ENCODE measurements at places on chromosomes 13 and 19.

- DNase-seq: no peak
Measured at GRCh38 chr13:74747186-74747955, 613.2 kb upstream of the KLF12 start.

- peak; percentile 62 for DNase-seq
Measured at GRCh38 chr19:49212016-49212701, 54.6 kb downstream of the TRPM4 start.

DNA sequence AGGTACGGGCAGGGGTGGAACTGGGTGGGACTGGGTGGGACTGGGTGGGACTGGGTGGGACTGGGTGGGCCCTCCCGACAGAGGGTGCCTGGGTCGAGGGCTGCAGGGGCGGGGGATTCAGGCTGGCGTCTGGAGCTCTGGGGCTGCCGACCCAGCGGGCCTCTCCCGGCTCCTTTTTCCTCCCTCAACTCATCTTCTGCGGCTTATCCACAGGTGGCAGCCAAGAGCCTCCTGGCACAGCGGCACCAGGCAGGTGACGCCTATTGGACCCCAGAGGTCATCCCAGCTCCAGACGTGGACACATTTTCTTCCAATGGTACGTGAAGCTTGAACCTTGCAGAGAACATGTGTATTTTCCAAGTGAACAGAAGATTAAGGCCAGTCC is 533 bp downstream of the ZNF544 start:
- DNase-seq: no peak

GRCh38 chr19:9727644-9728043 is 40.9 kb downstream of the ZNF846 start:
- no peak for DNase-seq

DNA sequence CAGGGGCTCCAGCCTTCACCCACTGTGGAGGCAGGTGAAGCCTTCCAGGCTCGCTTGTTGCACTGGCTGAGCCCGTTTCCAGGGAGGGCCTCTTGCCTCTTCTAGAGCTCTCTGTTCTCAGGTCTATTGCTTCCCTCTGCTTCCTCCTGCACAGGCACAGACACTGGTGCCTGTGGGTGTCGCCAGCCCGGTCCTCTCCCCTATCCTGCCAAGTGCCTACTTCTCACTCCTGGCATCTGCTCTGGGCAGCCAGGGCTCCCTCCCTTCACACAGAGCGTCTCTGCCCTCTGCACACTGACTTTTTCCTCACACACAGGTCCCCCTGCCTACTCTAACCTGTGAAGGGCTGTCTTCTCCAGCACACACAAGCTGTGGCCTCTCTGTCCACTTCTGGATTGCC is 60.3 kb downstream of the SLC7A9 start:
- no peak for DNase-seq

DNA sequence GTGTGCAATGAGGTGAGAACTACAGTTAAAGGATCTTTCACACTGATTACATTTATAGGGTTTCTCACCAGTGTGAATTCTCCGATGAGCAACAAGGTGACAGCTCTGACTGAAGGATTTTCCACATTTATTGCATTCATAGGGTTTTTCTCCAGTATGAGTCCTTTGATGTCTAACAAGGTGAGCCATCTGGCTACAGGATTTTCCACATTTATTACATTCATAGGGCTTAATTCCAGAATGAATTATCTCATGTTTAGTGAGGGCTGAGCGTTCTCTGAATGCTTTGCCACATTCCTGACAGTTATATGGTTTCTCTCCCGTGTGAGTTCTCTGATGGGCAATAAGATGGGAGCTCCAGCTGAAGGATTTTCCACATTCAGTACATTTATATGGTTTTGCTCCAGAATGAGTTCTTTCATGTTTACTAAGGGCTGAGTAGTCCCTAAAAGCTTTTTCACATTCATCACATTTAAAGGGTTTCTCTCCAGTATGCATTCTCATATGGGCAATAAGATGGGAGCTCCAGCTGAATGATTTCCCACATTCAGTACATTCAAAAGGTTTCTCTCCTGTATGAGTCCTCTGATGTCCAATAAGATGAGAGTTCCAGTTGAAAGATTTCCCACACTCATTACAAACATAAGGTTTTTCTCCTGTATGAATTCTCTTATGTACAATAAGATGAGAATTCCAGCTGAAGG is 4.4 kb upstream of the C19orf18 start:
- no peak for DNase-seq

DNA sequence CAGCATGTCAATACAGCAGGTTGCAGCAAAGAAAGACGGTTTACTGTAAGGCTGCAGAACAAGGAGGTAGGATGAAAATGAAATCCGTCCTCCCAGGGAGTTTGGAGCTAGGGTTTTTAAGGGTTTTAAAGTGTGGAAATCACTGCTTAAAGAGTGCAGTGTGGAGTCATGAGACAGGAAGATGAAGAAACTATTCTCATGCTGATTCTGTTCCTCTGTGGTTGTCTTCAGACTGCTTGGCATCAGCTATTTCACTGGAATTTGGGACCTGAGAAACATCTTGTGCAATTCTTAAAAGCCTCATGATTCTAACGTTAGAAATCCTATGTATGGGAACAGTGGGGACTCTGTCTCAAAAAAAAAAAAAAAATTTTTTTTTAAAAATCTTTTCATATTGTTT is 11.4 kb downstream of the ZNF331 start:
- DNase-seq: peak; percentile 27

GRCh38 chr13:48224701-48225100 is 8.3 kb upstream of the ITM2B start:
- DNase-seq: no peak

DNA sequence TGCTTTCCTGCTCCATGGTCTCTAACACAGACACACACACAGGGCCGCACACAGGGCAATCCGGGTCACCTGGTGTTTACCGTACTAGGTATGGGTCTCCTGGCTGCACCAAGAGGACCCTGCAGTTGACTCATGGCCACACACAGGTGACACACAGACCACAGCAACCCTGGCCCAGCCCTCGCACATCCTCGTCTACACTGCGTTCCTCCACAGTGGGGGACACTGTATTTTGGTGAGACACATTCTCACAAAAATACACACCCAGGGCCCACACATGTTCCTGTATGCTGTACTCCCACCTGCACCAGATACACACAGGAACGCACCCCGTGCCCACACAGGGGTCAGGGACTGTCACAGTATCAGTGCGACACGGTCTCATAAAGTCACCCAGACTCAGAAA is 12.8 kb downstream of the PDE4A start:
- no peak for DNase-seq

DNA sequence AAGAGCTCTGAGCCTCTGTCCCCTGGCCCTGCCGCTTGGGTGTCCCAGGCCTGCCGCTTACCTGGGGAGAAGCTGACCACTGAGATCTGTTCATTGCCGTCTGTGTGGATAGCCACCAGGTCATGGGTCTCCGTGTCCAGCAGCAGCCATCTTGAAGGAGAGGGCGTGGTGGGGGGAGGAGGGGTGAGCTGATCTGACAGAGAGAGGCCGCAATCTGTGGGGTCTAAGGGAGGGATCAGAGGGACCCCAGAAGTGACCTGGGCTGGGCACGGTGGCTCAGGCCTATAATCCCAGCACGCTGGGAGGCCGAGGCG is 14.6 kb upstream of the GPR4 start:
- no peak for DNase-seq

DNA sequence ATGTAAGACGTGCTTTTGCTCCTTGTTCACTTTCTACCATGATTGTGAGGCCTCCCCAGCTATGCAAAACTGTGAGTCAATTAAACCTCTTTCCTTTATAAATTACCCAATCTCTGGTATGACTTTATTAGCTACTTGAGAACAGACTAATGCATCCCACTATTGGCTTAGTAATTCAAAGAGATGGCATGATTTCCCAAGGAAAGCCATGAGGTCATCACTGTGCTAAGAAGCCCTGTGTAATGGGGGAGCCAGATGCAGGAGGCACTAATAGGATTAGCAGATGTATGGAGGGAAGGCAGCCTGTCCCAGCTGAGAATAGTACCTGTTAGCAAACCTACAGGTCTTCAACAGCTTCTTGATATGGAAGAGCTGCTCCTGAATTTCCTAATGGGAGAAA is 38.1 kb downstream of the RUBCNL start:
- DNase-seq: no peak

- no peak for DNase-seq
Measured at GRCh38 chr13:33051632-33052031, 35.4 kb downstream of the KL start.

GRCh38 chr13:94595001-94595949 is 677 bp downstream of the TGDS start:
- peak; percentile 28 for DNase-seq

DNA sequence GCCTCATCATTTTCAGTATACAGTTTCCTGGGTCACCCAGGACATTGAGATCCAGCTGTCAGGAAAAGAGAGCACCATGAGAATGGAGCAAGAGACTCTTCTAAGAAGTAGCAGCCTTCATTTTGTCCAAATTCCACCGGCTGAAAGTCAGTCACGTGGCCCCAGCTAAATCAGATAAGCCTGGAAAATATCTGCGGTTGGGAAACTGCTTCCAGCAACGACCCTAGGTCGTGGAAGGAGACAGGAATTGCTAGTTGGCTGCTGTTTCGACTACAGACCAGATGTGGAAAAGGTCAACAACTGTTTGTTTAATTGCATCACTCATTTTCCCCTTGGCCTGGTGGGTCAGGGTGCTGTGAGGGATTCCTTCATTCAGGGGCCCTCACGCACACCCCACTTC is 107.0 kb downstream of the ZNF536 start:
- DNase-seq: no peak

- DNase-seq: no peak
Measured at GRCh38 chr13:20441879-20442278, 83.8 kb downstream of the CRYL1 start.

DNA sequence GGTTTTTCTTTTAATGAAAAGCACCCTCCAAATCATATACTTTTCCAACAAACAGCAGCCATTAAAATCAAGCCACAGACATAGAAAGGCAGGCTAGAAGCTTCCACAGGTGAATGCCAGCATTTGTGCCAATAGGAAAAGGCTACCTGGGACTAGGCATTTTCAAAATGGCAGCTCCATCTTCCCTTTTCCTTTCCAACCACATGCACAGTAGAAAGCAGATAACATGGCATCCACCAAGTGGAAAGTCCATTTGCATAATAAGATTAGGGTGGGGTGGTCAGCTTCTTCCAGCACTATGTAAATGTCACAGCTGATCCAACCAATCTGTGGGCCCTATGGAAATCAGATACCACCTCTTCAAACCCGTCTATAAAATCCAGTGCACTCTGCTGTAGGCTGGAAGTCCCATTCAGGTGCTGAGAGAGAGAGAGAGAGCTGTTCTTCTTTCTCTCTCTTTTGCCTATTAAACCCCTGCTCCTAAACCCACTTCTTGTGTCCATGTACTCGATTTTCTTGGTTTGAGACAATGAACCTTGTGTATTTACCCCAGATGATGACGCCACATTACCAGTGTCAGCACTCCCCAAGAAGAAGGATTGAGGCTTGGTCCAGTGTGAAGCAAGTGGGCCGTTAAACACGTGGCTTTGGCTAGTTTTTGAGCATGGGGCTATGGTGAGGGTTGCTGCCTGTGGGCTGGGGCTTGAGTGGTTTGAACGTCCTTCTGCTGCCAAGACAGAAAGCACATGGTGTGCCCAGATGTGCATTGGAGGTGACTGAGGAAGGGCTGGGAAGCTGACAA is 24.2 kb upstream of the IGFL1 start:
- DNase-seq: no peak

DNA sequence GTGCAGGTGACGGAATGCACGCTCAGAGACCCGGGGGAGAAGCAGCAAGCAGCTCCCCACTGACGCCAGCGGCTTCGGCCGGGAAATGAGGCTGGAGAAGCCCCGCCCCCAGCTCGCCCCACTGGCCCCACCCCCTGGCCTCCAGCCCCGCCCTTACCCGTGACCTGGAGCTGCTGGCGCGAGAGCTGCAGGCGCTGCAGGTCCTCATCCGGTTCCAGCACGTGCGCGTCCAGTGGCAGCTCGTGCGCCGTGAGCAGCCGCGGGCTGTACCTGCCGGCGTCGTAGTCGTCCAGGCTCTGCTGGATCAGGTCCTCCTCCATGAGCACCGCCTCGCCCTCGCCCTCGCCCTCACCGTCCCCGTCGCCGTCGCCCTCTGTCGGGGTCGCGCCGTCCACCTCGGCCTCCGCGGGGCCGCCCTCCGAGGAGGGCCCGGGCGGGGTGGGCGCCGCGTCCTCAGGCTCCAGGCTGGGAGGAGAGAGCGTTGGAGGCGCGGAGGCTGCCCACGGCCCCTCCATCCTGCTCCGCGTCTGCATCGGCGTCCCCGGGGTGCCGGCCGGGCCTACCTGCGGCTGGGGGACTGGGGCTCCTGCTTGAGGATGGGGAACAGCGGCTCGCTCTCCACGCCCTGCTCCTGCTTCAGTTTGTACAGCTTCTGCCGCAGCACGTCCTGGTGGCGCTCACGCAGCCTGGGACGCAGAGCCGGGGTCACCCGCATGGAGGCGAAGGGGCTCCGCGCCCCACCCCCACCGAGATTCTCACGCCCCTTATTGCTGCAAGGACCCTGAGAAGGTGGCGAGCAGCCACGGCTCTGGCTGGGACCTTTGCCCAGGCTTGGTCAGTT is 6.4 kb upstream of the TBXA2R start:
- DNase-seq: no peak

- no peak for DNase-seq
Measured at GRCh38 chr19:55344444-55344843, 4.8 kb downstream of the KMT5C start.

GRCh38 chr13:73902296-73902695 is 231.9 kb downstream of the KLF12 start:
- DNase-seq: peak; percentile 28

GRCh38 chr13:109281017-109281902 is 505.1 kb downstream of the IRS2 start:
- DNase-seq: no peak

DNA sequence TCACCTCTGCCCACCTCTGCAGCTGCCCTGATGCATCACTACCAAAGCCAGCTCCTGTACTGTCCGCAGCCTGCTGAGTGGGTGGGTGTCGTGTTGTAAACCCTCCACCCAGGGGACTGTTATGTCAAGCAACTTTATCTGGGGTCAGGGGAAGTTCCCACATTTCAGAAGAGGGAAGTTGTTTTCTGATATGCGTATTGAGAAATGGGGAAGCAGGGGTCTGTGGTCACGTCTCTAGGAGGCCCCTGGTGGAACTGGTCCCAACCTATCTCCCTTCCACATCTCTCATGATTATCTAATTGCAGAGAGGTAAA is 31.2 kb downstream of the CLEC17A start:
- DNase-seq: peak; percentile 99

GRCh38 chr19:39850892-39851291 is 4.7 kb upstream of the FBL start:
- DNase-seq: no peak

DNA sequence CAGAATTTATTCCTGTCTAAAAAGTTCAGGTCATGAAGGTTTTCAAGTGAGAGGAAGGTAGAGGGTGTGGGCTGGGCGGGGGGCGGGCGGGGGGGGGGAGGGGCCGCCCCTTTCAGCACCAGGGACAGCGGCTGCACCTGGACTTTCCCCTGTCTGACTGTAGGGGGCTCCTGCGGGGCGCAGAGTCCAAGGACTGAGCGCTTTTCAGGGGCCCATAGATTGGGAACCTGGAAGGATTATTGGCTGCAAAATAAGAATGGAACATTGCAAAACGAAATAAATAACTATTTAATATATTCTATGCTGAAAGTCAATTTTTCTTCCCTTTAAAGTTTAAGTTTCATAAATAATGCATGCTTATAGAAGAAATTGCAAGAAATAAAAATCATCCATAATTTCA is 8.9 kb upstream of the CYP4F3 start:
- peak; percentile 38 for DNase-seq

GRCh38 chr13:36432106-36432544 is at the start of gene CCNA1:
CCNA1 (plus strand) TSS chr13:36432495; CDS start chr13:36433057, 562 bp downstream.
- DNase-seq: peak; percentile 74
